ENCODE measurements at places on chromosomes 12 and 14.

GRCh38 chr14:37590428-37591139 lies 4.5 kb downstream of the FOXA1 start:
- no peak for DNase-seq

GRCh38 chr12:99706736-99707473 lies 59.4 kb downstream of the GARIN6 start:
- DNase-seq = no peak

DNA sequence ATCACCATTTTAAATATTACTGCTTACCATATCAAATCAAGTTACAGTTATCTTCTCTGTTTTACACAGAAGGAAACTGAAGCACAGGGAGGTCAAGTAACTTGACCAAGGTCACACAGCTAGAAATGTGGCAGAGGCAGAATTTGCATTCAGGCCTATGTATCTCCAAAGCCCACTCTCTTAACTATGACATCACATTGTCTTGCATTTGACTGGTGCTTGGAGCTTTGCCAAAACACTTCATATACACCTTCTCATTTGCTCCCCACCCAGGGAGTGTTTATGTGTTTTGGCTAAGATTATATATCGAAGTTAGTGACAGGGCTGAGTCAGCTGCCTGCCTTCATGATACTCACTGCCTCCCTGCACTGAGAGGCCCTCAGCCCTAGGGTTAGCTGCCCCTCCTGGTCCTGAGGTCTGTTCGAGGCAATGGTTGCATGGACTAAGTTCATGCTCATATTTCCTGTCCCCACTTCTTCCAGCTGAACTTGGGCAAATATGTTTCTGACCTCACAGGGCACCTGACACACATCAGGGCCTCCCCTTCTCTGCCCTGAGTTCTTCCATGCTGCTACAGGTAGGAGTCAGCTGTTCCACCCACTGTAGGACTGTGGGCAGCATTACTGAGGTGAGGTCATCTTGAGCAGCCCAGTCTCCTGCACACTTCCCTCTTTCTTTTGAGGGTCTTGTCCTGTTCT lies 1.8 kb downstream of the GALNT6 start:
- DNase-seq = no peak

DNA sequence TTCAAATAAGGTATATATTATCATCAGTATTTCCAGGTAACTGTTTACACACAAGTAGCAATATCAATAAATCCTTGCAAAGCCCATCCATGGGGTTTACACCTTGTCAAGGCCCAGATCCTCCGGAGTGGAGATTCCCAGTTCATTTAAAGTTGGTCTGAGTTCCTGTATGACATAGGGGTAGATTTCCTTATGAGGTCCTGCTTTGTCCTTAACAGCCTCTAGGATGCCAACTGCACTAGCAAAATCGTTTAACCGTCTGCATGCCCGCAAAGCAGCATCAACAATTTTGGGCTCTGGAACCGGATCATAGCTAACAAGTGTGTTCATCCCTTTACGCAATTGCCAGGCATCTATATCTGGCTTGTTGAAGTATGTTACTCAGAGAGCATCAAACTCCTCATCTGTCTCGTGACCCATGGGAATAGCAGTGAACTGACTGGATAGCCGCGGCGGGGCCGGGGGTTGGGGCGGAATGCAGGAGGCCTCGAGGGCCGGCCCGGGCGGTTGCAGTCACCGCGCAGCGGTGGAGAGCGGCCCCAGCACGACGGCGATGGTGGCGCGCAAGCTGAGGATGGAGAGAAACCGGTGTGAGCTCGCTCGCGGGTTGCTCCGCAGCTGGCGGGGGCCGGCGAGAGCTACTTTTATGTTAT lies 30.6 kb upstream of the FBXO34 start:
- DNase-seq = no peak

- DNase-seq = no peak
Measured at GRCh38 chr12:127881371-127882140, 385.4 kb upstream of the TMEM132C start.

DNA sequence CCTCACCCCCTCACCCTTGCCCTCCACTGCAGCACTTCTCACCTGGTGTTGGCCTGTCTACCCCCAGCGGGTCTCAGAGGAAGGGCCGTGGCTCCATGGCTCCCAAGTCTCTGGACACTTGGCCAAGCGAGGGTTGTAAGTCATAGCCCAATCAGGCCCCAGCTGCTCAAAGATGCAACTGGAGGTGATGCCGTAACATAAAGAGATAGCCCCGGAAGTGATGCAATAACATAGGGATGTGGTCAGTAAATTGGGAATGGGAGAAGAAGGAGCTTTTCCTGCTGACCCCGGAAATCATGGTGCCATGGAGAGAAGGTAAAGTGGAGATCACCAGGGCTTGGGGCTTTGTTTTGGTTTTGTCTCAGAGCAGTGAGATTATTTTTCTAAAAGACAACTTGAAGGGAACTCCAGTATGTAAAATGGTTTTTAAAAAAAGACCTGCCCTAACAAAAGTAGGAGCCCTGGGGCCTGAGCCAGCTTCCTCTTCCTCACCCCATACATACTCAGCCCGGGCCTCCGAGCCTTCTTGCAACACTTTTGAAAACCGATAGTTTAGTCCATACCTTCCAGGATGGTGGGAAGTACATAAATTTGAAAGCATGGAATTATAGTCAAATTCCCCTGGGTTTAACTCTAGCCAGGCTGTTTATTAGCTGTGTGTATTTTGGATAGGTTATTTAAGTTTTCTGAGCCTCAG lies 212.5 kb downstream of the CRADD start:
- DNase-seq = no peak

DNA sequence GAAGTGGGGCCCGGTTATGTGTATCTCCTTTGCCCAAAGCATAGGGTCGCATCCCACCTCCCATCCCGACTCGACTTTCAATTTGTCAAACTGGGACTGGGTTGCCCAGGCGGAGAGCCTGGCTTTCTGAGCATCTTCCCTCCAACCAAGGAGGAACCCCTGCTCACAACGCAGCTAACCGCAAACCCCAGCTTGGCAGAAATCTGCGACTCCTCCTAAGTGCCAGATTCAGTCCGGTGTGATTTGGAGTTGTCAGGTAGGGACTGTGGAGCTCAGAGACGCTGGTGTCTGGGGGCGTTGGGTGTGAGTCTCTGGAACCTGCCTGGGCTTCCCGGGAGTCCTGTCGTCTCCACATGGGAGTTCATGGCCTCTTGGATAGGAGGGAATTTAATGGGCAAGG lies 1126.7 kb downstream of the AACS start:
- no peak for DNase-seq

DNA sequence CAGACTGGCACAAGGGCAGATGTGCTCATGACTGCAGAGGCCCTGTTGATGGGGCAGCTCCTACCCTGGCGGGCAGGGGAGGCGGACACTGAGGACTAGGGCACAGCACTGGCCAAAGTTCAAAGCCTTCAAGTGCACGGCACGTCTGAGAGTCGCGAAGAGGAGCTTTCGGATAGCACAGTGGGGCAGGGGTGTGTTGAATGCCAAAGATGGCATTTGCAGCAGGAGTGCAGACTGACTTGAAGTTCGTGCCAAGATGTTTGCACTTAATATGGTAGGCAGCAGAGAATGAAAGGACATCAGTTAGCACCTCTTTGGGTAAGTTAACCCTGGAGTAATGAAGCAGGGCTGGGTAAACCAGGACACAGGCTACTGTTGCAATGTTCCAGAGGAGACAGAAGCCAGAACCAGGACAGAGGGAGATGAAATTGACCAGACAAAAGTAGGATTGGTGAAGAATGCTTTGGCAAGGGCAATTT lies 6.7 kb upstream of the EML1 start:
- DNase-seq = no peak

DNA sequence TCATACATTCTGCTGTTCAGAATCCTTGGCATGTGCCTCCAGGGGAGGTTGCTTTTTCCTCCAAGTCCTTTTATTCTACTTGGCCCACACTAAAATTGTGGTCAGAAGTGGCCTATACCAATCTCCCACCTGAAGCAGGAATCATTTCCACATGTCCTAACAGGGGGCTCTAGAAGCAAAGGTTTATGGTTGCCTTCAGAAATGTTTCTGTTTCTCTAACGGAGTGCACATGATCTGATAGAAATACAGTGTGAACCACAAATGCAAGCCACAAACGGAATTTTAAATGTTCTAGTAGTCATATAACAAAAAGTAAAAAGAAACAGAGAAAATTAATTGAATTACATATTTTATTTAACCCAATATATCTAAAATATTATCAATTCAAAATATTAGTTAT lies 4.0 kb downstream of the PTGER2 start:
- no peak for DNase-seq

DNA sequence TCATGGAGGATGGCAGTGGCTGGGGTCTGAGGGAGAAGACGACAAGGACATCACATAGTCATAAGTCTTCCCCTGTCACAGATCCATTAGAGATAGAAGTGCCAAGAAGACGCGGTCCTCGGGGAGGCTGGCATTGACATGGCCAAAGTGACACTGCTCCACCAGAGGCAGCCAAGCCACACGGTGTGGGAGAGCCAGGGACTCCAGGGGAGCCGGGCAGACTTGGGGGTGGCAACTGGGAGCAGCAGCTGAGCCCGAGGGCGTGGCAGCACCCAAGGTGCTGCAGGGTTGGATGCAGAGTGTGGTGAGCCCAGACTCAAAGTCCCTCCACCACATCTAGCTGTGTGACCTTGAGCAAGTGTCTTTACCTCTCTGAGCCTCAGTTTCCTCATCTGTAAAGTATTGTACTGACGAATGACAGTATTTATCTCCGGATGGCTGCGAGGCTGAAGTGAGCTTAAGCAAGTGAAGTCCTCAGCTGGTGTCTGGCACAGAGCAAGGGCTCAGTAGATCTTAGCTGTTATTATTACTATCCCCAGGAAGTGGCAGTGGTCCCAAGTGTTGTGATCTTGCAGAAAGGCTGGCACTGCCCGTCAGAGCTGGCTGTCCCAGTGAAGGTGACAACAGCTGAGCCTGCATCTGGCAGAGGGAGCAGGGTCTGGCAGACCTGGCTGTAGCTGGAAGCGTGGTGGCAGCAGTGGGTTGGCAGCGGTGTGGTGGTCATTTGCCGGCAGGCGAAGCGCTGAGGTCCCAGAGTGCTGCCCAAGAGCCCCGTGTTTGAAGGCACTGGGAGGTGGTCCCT lies 54.9 kb downstream of the ZNF664 start:
- no peak for DNase-seq

DNA sequence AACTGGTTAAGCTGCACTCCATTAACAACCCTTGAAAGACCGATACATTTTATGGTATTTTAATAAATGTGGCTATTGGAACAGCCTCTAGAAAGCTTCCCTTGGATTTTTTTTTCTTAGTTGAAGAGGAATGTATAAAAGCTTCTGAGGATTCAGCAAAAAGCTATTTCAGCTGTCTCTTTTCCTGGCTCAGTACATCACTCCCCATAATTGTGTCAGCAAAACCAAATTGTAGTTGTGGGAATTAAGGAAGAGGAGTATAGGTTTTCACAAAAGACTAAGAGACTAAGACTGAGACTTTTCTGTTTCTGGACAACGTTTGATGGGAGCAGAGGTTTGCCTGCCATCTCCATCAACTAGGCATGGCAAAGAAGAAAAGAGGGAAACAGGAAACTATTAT lies 106.5 kb downstream of the C12orf50 start:
- no peak for DNase-seq

DNA sequence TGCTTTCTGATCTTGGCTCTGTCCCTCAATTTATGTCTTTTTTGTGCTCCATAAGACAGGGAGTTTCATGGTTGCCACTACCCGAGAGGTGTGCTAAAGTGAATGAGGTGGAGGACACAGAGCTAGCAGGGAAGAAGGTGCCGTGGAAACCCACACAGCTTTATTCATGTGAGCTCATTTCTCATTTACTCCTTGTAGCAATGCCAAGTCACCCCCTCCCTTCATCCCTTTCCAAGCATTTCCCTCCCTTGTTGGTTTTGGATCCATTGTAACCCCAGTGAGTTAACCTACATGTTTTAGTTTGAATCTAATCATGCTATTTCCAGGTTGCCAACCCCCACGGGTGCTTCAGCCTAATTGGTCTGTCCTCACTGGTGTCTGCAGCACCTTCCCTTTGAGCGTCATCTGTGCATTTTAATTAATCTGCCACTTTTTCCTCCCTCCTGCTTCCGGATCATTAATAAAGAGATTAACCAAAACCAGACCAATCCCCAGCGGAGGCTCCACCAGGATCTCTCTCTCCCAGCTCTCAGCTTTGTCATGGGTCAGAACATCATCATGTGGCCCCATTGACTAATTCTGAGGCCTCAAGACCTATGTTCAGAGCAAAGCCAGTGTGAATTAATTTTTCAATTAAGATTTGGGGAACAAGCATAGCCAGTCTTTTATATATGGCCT lies 56.2 kb downstream of the NTF3 start:
- DNase-seq = no peak

DNA sequence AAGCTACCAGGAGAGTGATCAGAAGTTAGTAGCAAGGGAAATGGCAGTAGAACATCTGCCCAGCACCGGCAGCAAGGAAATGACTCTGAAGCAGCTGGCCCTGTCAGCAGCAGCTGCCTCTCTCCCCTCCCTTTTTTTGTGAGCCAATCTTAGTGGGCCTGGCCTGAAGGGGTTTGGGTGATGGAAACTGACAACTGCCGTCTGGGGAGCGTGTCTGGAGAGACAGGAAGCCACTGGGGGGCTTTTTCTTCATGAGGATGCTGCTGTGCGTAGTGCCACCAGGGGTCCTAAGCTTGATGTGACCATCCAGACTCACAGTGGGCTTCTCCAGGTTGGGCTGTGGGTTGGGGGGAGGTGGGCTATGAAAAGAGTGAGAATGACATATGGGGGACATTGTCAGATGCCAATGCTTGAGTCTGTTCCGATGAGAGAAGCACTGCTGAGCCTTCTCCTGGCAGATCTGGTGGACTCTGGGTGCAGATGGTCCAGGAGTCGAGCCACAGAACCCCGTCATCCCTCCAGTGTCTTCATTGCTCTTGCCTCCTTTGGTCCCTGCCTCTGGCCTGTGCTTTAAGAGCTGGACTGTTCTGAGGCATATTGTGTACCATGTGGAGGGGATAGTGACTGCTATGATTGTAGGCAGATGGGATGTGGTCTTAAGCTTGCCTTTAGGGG lies 87.6 kb upstream of the HIF1A start:
- no peak for DNase-seq

DNA sequence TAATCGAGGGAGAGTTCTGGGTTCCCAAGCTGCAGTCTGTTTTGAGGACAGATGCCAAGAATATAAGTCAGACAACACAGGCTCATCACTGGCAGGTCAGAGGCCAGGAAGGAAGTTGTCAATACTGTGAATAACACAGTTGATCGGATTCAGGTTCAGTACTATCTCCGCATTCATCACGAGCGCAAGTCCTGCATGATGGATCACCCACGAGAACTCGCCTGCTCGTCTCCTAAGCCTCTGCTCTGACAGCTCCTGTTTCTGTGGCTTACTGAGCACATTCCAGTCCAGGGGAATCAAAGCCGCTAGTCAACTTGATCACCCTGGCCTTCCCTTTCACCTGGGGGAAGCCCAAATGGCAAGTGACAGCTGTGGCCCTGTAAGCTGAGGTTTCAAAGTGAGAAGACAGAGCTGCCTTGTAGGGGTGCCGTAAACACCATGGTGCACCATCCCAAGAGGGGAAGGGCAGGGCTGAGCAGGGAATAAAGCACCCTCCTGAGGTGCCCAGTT lies 60.1 kb upstream of the DICER1 start:
- no peak for DNase-seq

- no peak for DNase-seq
Measured at GRCh38 chr12:27810756-27811155, 30.7 kb upstream of the MANSC4 start.

- no peak for DNase-seq
Measured at GRCh38 chr12:12195516-12195915, 71.3 kb downstream of the LRP6 start.

Data from brain pericyte (primary cell).